ENCODE measurements at places on chromosomes 12 and 14.
A peak's percentile ranks its signal among the peaks of the same experiment; 100 is the strongest.

DNA sequence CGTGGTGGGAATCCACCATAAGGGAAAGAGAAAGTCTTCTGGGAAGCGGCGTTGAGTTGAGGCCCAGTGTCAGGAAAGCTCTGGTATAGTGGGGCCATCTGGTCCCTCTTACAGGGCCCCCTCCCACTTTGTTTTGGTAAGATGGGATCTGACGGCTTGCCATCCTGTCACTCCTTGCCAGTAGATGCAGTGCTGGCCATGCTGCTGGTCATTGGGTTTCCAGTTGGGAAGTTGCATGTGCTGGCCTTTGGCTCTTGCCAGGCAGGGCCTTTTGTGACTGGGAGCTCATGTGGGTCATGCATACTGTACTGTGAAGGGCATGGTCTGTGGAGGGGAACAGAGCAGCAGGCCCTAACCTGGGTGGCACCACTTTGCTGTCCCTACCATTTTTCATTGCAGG is 3.8 kb downstream of the TRAF3 start:
- no peak for DNase-seq

GRCh38 chr14:65566820-65567522 is 154.4 kb downstream of the FUT8 start:
- DNase-seq: no peak

- DNase-seq: no peak
These were observed 101.0 kb downstream of the SCN8A start for GRCh38 chr12:51692016-51692415.

DNA sequence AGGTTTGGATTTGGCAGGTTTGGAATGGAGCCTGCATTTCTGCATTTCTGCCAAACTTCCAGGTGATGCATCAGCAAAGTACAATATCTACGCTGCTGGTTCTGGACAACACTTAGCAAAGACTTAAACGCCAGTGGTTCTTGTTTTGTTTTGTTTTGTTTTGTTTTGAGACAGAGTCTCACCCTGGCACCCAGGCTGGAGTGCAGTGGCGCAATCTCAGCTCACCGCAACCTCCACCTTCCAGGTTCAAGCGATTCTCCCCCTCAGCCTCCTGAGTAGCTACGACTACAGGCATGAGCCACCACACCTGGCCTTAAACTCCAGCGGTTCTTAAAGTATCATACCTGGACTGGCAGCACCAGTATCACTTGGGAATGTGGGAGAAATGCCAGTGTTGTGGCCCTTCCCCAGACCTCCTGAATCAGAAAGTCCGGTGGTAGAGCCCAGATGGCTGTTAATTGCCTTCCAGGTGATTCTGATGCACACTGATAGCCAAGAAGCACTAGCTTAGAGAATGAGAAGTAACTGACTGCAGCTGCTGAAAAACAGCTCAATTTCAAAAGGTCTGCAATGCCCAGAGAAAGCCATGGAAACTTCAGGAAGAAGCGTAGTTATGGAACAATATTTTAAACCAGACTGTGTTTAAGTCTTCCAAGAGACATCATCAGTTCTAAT is 114.8 kb upstream of the FOXN3 start:
- DNase-seq: no peak

- DNase-seq: peak; percentile 17
These were observed 34.2 kb upstream of the DEGS2 start for GRCh38 chr14:100193417-100194357.

DNA sequence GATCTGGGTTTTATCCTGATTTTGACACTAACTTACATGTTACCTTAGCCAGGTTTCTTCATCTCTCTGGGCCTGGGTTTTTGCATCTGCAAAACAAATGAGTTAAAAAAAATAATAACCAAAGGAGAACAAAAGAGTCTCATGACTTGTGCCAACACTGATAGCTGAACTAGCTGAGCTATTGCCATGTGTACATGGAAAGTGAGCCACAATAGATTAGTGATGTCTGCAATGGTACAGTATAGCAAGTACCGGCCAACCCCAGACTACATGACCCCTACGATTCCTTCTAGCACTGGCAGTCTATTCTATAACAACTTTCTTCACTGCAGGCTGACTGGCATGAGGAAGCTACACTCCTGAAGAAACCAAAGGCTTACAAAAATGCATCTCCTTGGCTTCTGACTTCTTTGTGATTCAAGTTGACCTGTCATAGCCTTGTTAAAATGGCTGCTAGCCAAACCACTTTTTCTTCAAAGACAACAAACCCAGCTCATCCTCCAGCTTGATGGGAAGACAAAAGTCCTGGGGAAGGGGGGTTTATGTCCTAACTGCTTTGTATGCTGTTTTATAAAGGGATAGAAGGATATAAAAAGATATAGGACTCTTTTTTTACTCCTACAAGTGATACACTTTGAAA is 123.7 kb downstream of the DAD1 start:
- no peak for DNase-seq

- DNase-seq: no peak
These were observed 916.8 kb downstream of the DIO2 start for GRCh38 chr14:79294499-79294898.

DNA sequence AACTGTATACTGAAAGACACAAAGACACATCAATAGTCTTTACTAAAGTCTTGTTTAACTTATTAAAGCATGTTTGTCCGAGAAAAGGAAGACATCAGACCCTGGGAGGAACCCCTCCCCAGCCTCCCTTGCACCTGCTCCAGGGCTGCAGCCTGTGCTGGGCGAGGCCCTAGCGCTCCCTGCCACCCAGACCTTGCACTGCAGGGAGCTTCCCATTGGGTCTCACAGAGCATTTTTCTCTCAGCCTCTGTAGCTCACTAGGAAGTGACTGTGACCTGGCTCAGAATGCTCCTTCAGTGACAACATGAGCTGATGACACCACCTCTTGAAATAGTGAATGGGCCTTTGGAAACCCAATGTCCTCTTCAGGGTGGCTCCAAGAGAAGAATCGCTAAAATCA is 461.2 kb downstream of the TMEM121 start:
- no peak for DNase-seq

DNA sequence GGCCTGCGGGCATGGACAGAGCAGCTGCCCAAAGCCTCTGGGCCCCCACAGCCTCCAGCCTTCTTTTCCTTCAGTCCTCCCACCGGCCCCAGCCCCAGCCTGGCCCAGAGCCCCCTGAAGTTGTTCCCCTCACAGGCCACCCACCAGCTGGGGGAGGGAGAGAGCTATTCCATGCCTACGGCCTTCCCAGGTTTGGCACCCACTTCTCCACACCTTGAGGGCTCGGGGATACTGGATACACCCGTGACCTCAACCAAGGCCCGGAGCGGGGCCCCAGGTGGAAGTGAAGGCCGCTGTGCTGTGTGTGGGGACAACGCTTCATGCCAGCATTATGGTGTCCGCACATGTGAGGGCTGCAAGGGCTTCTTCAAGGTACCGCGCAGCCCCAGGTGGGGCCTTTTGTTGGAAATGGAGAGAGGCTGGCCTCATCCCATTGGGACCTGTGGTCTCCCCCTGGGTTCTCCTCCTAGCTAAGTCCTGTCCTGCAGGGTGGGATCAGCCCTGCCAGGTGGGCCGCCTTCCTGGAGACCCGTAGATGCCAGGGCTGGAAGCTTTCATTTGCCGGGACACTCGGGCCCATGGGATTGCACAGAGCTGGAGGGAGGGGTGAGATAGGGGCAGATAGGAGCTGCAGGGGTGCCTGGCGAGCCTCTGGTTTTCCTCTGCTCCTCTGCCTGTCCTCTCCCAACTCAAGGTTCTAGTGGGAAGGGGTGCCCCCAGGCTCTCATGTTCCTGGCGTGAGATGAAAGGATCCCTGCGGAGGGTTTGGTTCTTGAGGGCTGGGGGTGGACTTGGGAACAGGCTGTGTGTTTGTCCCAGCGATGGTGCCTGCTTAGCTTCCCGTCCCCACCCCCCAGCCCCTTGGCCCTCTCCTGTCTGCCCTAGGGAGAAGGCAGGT is 3.8 kb downstream of the NR4A1 start:
- DNase-seq: no peak

DNA sequence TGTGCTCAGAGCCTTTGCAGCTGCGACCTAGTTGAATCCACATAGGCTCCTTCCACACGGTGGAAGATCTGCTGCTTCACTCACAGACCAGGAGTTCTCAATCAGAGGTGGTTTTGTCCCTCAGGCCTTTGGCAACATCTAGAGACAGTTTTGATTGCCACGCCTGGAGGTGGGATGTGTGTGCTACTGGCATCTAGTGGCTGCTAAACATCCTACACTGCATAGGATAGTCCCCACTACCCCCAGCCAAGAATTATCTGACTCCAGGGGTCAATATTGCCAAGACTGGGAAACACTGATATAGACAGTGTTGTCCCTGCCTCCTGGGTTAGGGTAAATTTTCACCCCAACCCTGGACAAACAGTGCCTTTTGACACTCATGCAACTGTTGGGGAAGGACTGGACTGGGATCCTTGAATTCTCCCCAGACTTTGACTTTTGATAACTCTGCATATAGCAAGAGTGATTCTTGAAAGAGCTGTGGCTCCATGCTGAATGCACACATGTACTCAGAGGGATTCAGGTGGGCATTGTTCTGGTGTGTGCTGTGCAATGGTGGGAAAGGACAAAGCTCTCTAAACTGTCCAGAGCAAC is 39.8 kb downstream of the BAZ2A start:
- no peak for DNase-seq

DNA sequence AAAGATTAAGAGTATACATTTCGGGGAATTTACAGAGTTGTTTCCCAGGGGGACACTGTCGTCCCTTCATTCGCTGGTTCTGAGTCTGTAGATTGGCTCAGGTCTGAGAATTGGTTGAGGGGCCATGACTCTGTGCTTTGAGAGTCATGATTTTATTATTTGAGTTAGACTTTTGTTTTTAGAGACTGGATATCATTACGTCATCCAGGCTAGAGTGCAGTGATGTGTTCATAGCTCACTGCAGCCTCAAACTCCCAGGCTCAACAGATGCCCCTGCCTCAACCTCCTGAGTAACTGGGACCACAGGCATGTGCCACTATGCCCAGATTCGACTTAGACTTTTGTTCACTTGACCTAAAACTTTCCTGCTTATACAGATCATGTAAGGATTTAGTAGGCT is 112.3 kb upstream of the C14orf180 start:
- DNase-seq: no peak

- DNase-seq: no peak
These were observed 32.9 kb downstream of the TTC7B start for GRCh38 chr14:90783344-90783743.

- no peak for DNase-seq
These were observed 24.7 kb downstream of the NCKAP1L start for GRCh38 chr12:54522243-54522642.

- no peak for DNase-seq
These were observed 19.5 kb upstream of the HAL start for GRCh38 chr12:96015672-96016071.

- no peak for DNase-seq
These were observed 192.8 kb downstream of the LRIG3 start for GRCh38 chr12:58727521-58727920.
